OCI-M1 (cell line): ENCODE measurements at places on chromosomes 6 and 20.

GRCh38 chr6:13918686-13919250 lies 6.0 kb upstream of the RNF182 start:
- no peak for DNase-seq

DNA sequence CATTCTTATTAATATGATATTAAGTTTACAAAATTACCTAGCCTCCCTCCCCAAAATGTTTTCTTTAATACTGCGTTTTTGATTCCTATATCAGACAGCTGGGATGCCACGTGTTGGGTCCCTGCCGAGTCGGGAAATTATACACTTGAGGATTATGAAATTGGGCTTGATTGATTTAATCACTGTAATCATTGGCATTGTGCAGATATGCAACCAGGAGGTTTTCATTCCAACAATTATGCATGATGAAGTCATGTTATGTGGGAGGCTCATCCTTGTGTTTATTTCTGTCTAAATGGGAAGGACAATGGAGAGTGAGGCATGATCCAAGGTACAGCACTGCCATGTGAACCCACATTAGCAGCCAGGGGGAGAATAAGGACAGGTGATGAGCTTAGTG lies 30.6 kb upstream of the RIPOR2 start:
- no peak for DNase-seq

GRCh38 chr20:44692932-44693480 lies 22.2 kb upstream of the CCN5 start:
- no peak for DNase-seq

DNA sequence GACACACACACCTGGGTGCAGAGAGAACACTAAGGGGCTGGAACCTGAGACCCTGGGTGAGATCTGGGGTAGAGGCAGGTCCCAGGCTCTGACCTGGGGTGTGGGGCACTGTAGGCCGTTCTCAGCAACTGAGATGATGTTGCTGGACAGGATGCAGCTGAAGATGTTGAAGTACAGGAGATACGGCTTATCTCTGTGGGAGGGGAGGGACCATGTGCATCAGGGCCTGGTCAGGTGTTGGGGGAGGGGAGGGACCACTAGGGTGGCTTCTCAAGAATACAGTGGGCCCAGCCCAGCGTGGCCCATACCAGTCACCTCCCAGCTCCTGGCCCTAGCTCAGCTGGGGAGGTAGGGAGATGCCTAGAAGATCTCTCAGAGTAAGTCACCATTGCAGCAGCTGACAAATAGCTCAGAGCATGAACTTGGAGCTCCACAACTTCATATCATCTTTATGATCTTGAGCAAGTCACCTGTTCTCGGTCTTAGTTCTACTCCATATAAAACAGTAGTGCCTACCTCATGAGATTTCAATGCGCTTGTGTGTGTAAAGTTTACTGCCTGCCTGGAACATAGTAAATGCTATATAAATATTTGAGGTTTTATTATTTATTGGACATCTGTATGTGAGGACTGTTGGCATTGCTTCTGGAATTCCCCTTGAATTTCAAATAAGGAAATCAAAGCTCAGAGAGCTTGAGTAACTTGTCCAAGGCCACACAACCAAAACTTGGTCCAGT lies 3.8 kb downstream of the SLC44A4 start:
- no peak for DNase-seq

DNA sequence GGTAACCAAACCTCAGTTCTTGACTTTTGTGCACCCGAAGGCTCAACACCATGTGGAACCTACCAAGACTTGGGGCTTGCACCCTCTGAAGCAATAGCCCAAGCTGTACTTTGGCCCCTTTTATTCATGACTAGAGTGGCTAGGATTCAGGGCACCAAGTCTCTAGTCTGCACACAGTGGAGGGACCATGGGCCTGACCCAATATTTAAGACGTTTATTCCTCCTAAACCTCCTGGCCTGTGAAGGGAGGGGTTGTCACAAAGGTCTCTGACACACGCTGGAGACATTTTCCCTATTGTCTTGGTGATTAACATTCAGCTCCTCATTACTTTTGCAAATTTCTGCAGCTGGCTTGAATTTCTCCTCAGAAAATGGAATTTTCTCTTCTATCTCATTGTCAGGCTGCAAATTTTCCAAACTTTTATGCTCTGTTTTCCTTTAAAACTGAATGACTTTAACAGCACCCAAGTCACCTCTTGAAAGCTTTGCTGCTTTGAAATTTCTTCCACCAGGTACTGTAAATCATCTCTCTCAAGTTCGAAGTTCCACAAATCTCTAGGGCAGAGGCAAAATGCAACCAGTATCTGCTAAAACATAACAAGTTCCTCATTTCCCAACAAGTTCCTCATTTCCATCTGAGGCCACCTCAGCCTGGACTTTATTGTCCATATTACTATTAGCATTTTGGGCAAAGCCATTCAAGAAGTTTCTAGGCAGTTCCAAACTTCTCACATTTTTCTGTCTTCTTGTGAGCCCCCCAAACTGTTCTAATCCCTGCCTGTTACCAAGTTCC lies 481.4 kb upstream of the BTBD3 start:
- DNase-seq: peak; percentile 79

DNA sequence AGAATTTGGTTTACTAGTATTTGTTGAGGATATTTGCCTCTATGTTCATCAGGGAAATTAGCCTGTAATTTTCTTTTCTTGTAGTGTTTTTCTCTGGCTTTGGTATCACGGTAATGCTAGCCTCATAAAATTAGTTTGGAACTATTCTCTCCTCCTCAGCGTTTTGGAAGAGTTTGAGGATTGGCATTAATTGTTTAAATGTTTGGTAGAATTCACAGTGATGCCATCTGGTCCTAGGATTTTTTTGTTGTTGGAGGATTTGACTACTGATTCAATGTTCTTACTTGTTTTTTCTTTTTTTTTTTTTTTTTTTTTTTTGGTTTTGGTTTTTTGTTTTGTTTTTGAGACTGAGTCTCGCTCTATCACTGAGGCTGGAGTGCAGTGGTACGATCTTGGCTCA lies 156.2 kb upstream of the BTBD3 start:
- no peak for DNase-seq

DNA sequence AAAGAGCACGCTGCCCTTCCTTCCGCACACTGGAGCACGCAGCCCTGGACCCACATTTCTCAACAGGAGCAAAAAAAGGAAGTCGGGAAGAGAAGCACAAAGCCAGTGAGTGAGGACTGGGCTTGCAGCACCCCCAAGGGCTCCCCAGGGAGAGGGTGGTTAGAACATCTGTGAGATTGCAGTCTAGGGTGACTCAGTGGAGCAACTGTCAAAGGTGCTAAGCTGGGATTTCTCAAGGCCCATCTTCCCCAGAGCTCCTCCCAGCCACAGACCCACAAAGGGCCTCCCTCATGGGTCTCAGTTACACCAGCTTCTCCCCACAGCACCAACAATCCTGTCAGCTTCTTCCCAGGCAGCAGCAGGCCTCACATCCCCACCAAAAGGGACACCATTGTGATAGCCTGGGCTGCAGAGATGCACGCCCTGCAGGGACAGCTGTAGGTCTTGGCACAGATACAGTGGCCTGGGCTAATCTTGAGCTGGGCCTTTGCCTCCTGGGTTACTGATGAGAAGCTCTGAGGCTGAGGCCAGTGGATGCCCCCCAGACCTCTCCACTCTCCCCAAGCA lies 39.6 kb upstream of the CD93 start:
- DNase-seq: no peak

- no peak for DNase-seq
These were observed 186.3 kb downstream of the OGFRL1 start for GRCh38 chr6:71474942-71475341.
